Stimulated activated CD8-positive, alpha-beta memory T cell treated with anti-CD3 and anti-CD28 coated beads, Interleukin-15, amount 100 ng/mL, for 4 hours (primary cell): ENCODE measurements at places on chromosomes 4 and X.

- no peak for DNase-seq
These were observed 136.7 kb upstream of the C1QTNF7 start for GRCh38 chr4:15291122-15291521.

- no peak for DNase-seq
These were observed 42.1 kb upstream of the USP46 start for GRCh38 chr4:52701207-52701606.

DNA sequence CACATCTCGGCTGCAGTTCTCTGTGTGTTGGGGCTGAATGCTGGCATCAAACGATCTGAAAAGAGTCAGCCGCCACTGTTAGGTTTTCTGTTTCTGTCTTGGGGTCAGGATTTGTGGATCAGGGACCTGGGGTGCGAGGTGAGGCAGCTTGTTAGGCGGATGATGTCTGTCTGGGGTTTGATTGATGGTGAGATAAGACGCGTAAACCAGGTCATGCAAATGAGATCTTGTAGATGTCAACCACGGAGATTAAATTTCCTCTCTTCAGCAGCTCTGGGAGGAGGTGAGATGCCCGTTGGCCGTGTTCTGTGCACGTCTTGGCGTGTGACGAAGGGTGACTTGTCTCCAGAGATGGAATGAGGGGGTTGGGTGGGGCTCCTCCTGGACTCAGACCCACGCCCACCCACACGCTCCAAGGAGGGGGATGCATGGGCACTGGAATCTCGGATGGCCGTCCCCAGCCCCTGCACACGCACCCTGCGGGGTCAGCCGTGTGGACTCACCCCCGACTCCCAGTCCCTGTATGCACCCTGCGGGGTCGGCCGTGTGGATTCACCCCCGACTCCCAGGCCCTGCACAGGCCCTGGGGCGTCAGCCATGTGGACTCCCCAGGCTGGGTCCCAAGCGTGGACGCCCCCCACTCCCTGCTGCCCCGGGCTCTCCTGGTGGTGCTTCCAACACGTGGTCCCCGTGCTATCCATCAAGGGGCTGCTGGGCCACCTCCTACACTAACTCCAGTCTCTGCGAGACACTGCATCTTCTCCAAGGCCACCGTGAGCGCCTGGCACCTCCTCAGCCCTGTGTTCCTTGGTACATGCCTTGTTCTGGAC lies 16.0 kb upstream of the UVSSA start:
- peak; percentile 38 for DNase-seq

- DNase-seq: no peak
These were observed 203.2 kb downstream of the DHX15 start for GRCh38 chr4:24380957-24381665.

- no peak for DNase-seq
These were observed 172.2 kb upstream of the CXCL13 start for GRCh38 chr4:77433418-77433733.

- no peak for DNase-seq
These were observed 150.2 kb downstream of the VEGFC start for GRCh38 chr4:176642472-176642871.

GRCh38 chrX:10741550-10741949 lies 121.2 kb upstream of the MID1 start:
- DNase-seq: no peak

GRCh38 chr4:145153904-145154298 lies 26.5 kb downstream of the OTUD4 start:
- no peak for DNase-seq

DNA sequence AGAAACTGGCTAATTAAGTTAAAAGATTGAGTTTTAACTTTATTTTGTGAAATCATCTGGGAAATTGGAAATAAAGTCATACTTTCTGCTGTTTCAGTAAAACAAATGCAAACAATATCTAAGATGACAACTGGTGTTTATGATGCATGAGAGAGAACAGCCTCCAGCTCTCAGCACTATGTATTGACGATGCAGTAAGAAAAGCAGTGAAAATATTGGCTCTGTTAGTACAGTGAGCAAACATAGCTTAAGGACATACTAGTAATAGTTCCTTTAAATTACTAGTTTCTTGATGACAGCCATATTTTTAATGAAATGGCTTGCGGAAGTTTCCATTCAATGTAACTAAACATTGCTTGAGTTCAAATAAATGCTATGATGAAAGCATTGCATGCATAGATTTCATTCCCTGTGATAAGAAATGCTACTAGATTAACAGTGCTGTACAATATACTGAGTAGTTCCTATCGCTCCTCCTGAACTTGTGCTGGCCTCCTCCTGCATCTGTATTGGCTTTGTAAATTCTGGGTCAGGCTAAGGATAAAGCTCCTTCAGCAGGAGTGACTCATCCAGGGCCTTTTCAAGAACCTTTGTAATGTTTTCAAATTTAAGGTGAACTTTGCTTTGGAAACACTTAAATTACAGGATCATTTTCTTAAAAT lies 11.6 kb downstream of the ARHGAP24 start:
- DNase-seq: no peak

- DNase-seq: no peak
These were observed 24.2 kb downstream of the FNIP2 start for GRCh38 chr4:158793021-158793420.

DNA sequence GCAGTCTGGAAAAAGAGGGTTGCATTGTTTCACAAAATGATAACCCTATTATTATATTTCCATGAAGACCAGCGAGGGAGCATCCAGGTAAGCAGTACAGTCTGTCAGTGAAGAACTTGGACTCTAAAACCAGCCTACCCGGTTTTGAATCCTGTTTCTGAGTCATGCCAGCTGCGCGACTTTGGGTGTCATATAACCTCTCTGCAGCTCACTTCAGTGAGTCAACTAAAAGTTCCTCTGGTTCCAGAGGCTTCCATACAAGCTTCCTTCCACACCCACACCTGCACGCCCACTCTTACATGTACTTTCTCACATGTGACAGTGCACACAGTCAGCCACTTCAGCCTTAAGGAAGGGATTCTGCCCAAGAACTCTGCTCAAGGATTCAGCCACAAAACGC lies 49.8 kb upstream of the PRPS2 start:
- DNase-seq: no peak

- no peak for DNase-seq
These were observed 73.3 kb downstream of the PSAPL1 start for GRCh38 chr4:7361280-7361895.

DNA sequence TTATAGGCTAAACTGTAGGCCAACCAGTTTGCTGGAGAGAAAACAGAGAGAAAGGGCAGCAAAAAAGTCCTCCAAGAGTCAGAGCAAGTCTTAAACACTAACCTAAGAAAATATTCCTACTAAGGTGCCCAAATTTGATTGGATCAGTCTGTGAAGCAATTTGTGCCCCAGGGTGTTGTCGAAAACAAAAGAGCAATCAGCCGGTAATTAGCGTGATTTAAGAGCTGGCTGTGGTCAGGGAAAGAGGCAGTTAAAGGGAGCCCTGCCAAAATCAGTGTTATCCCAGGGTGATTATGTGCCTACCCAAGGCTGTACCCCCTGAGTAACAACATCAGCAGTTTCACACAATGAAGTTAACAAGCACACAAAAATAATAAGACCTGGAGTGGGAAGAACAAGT lies 6.4 kb upstream of the BRWD3 start:
- no peak for DNase-seq

GRCh38 chr4:78796526-78796925 lies 20.4 kb downstream of the BMP2K start:
- no peak for DNase-seq

GRCh38 chr4:175419236-175419718 lies 392.8 kb downstream of the GPM6A start:
- DNase-seq: no peak

GRCh38 chr4:58205446-58206235 lies 1095.5 kb upstream of the IGFBP7 start:
- no peak for DNase-seq

DNA sequence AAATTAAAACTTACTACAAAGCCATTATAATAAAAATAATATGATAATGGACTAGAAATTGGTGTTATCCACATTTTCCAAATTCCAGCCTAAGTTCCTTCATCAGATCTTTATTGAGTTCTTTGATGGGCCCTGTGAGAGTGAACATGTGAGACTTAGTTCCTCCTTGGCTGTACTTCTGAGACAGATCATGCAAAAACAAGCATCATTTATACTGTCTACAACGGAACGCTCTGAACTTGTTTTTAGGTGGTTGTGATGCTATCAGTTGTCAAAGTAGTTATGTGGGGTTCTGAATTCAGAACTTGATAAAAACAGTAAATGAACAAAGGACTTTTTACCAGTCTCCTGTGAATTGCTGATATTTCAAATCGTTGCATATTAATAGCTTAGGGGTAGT lies 48.9 kb downstream of the JADE3 start:
- DNase-seq: no peak

GRCh38 chr4:38759113-38759789 lies 23.5 kb downstream of the TLR10 start:
- no peak for DNase-seq

- no peak for DNase-seq
These were observed 14.6 kb downstream of the RAB9B start for GRCh38 chrX:103817502-103817901.

DNA sequence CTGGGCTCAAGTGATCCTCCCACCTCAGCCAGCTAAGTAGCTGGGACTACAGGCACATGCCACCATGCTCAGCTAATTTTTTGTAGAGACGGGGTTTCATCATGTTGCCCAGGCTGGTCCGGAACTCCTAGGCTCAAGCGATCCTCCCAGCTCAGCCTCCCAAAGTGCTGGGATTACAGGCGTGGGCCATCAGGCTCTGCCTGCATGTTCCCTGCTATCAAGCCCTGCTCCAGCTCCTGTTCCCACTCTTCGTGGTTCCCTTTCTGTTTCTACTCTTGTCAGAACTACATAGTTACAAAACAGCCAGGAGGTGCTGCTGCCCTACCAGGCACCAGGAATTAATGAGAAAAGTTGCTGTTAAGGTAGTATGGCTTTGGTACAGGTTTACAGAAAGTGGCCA lies 8.7 kb downstream of the TIMP1 start:
- no peak for DNase-seq

GRCh38 chr4:111602848-111603247 lies 542.4 kb upstream of the FAM241A start:
- no peak for DNase-seq

DNA sequence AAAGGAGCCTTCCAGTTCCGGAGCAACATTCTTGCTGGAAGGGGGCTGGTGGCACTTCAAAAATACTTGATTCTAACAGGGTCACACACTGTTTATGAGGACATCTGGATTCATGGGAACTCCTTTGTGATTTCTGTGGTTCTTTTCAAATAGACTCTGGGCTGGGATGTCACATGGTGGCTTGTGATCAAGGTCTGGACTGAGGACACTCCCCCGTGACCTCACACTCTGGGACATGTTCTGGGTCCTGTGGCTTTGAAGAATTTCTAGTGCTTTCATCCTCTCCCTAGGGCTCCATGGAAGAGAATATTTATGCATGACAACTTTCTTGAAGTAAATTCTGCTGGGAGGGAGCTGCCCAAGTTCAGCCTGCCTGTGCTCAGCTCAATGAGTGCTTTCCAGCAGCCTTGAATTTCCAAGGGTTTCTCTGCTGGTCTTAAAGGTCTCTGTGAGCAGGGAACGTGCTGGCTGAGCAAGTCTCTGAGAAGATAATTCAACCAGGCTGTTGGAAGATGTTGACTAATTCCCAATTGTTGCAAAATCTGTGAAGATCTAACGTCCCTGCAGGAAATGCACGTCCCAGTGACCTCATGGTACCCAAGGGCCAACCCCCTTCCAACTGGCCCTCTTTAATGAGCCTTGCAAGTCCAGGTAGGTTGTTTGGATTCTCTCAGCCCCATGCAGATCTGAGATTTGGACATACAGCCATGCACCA lies 36.3 kb downstream of the GPR143 start:
- DNase-seq: no peak

DNA sequence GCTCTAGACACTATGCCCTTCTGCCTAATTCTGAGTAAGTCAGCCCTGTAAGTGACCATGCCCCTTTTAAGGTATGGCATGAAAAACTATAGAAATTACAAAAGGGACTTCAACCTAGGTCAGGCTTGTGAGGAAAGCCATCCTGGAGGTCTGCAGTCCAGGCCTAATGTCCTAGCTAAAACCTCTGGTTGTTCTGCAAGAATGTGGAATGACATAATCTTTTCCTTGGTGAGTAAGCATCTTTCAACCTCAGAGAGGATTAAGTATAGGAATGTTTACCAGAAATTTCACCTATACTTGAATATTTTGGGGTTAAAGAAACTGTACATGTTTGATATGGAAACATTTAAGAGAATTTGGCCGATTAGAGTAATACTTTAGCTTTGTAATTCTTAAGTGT lies 23.8 kb upstream of the HPSE start:
- no peak for DNase-seq

DNA sequence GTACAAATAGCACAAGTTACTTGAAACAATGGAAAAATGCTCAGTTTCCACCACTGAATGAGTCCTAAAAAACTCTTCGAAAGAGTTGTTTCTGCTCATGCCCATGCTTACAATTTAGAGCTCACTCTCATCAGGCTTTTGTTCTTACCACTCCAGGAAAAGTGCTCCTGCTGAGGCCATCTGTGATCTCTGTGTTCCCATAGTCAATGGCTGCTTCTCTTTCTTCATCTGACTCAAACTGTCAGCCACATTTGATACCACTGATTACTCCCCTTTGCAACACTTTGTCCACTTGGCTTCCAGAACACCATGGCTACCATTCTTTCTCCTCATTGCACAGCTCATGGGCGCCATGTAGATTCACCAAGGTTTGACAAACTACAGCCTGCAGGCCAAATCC lies 80.0 kb upstream of the SLC34A2 start:
- no peak for DNase-seq

GRCh38 chrX:120732461-120732860 lies 102.6 kb upstream of the C1GALT1C1 start:
- no peak for DNase-seq

DNA sequence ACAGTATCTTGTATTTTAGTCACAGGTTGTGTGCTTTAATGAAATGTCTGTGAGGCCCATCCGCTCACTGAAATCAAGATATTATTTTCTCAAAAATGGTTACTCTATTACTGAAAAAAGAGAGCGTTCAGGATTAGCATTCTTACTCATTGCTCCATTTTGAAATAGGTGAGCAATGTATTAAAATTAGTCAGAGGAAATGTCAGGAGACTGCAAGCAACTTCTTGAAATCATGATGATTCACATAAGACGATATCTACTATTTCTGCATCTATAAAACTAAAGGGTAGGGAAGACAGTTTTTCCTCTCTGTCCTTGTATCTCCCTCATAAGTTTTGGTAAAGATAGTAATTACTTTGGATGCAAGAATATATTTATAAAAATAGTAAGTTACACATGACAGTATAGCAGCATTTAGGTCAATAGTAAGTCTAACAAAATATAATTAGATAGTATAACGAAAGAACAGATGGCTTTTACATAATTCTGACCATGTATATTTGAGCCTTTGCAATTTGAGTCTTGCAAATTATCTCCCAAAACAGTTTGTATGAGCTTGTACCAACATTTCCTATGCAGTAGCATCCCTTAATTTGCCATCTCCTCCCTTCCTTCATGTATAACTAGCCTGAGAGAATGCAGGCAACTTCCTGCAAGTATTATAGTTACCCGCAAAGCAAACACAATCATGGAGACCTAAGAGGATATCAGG lies 937.8 kb downstream of the PCDH7 start:
- no peak for DNase-seq

DNA sequence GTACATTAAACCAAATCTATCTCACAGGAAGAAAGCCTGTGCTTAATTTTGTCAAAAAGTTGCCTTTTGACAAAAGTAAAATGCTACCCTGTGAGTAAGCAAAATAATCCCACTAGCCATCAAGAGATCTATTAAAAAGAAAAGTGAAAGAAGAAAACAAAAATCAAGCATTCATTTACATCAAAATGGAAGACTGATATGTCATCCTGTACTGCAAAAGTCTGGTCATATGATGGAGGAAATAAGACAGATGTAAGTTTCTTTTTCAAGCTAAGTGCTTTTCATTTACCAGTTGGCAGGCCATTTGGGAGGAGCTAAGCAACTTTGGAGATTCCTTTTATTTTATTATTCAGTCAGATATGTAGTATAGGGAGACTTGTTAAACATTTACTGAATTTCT lies 387.4 kb downstream of the SPOCK3 start:
- no peak for DNase-seq
